Stimulated activated CD8-positive, alpha-beta memory T cell treated with anti-CD3 and anti-CD28 coated beads, Interleukin-4, amount 100 ng/mL, for 1 hour (primary cell): ENCODE measurements at places on chromosomes 12 and 14.

DNA sequence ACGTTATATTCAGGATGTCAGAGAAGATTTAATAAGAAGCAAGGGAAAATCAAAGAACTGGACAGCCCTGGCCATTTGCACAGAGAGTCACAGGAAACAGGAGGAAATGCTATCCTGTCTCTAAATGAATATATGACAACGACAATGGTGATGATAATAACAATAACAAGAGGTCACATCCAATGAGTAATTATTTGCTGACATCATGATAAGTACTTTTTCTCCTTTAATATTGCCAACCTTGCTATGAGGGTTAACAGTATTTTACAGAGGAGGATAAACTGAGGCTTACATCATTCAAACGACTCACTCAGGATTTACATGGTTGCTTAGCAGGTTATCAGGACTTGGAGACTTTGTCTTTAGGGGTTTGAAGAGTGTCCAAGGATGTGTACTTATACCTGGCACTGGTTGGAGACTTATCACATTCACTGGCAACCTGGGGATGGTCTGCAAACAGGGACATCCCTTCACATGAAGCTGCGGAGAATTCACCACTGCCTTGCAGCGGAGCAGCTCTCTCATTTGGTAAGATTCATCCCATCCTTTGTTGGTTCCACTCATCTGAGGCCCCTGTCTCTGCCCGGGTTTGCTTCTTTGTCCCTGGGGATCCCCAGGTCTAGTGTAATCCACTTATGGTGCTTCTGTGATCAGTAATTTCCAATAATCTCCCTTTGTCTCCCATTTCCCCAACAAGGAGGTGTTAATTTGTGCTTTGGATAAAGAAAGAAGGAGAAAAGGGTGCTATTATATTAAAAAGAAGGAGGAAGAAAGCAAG lies 637.8 kb downstream of the BCL11B start:
- no peak for DNase-seq

- no peak for DNase-seq
These were observed 81.1 kb upstream of the RPH3A start for GRCh38 chr12:112710414-112710813.

GRCh38 chr14:101711041-101711856 lies 50.3 kb upstream of the PPP2R5C start:
- no peak for DNase-seq

GRCh38 chr12:55637467-55637866 lies 775 bp downstream of the OR10P1 start:
- DNase-seq: no peak

- no peak for DNase-seq
These were observed 206.6 kb downstream of the CACNA1C start for GRCh38 chr12:2259369-2259768.

DNA sequence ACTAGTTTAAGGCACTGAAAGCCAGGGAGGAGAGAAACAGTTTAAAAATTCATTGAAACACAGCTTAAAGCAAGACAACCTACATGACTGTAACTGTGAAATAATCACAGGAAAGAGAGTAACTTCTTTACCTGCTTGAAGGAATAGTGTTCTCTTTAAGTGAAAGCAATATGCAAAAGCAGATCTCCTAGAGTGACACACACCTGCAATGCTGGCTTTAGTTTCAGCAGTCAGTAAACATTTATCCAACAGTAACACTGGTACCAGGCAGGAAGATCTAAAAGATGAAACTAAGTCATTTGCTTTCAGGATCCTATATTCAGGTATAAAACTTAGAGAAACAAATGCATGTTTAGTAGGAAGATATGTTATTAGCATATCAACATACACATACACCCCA lies 85.3 kb upstream of the PPM1H start:
- DNase-seq: no peak

DNA sequence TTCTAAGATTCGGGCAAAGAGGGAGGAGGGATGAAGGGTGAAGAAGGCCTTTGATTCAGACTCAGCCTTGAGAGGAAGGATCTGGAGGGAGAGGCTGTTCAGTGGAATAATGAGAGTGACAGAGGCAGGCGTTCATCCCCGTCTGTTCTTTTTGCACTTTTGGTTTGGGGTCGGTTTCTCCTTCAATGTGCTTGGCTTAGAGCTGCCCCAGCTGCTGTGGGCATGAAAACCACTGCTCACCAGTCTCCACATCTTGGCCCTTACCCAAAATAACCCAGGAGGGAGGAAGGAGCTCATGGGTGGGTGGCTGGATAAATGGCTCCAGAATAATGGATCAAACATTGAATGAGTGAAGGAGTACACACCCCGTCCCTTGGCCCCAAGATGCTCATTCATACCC lies 261.7 kb upstream of the FKBP4 start:
- DNase-seq: no peak

GRCh38 chr12:114836609-114837008 lies 152.6 kb upstream of the TBX3 start:
- no peak for DNase-seq

- DNase-seq: no peak
These were observed 5.7 kb upstream of the STYX start for GRCh38 chr14:52724360-52724644.

- DNase-seq: no peak
These were observed 92.7 kb downstream of the LRRC74A start for GRCh38 chr14:76918782-76919394.

GRCh38 chr14:40240245-40240859 lies 808.1 kb upstream of the FBXO33 start:
- DNase-seq: no peak

DNA sequence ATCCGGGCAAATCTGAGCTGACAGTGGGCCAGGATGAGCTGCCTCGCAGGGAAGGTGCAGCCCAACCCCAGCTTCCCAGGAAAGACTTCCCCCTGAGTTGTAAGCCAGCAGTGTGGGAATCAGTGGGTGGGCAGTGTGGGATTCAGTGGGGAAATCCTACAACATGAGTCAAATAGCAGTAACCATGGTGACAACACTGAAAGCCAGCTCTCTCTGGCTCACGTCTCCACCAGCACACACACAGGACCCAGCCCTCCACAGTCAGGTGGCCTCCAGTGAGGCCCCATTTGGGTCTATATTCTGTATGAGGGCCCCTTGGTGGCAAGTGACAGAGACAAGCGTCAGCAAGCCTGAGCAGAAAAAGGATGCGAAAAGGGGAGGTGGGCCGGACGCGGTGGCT lies 6.0 kb upstream of the LGALS3 start:
- DNase-seq: no peak

DNA sequence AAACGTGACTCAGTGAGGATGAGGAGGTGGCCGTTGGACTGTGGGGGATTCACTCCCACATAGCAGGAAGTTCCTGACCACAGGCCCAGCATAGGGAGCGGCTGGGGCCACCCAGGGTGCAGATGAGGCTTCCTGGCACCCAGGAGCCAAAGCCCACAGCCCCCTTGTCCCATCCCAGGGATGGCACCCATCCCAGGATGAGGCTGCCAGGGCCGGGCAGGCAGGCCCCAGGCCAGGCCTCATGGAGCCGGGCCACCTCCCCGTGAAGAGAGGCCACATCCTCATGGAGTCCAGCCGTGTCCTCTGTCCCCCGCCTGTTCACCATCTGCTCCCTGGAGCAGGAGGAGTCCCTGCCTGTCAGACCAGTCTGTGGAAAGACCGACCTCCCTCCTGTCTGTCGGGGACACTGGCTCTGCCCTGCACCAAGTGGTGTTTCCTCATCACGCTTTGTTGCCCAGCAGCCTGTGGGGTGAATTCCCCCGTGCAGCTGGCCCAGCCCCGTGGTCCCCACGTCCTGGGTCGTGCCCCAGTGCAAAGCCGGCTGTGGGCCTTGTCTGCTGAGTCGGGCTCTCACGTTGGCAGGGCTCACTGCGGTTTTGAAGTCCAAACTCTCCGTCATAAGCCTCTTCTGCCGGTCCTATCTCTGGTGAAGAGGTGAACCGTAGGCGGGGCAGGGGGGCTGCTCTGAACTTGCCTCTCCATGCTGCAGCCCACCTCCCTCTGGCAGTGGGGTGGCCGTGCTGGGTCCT lies 24.5 kb downstream of the MMP17 start:
- no peak for DNase-seq

- no peak for DNase-seq
These were observed 21.0 kb downstream of the RPGRIP1 start for GRCh38 chr14:21300892-21301291.

DNA sequence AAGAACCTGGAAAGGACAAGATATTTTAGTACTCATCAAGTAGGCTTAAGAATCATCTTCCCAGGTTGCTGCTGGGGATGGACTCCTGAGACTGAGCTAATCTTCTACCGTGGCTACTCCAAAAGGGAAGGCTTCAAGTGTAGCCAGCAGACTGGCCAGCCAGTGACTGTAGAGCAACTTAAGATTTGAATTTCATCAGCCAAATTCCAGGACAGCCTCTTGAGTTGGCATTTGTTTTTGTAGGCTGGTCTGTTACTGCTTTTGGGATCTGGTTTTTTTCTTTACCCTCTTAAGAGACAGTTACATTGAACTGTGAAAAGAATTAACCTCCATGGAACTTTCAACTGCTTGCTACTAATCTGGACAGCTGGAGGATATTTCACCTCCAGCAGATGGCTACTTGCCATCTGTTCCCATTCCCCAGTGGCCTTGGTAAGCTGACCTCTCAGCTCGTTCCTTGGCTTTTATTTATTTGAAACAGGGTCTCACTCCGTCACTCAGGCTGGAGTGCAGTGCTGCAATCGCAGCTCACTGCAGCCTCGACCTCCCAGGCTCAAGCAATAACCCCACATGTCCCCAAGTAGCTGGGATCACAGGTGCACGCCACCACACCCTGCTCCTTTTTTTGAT lies 20.7 kb downstream of the VTI1B start:
- DNase-seq: no peak

GRCh38 chr14:71834284-71835204 lies 97.7 kb upstream of the RGS6 start:
- no peak for DNase-seq

DNA sequence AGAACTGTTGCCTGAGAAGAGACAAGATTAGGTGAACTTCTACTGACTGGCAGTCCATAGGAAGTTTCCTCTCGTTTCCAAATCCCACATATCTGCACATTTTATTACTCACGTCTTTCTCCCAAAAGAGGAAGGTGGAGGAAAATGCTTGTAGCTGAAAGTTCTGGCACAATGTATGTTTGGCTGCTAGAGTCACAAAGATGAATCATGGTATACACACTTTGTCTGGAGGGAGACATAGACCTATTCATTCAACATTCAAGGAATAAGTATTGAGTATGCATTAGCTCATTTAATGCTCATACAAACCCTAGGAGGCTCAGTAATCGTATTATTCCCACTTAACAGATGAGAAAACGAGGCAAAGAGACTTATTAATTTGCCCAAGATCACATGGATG lies 291.8 kb downstream of the FOXN3 start:
- DNase-seq: no peak

GRCh38 chr14:24705840-24706239 lies 71.8 kb upstream of the GZMB start:
- no peak for DNase-seq

DNA sequence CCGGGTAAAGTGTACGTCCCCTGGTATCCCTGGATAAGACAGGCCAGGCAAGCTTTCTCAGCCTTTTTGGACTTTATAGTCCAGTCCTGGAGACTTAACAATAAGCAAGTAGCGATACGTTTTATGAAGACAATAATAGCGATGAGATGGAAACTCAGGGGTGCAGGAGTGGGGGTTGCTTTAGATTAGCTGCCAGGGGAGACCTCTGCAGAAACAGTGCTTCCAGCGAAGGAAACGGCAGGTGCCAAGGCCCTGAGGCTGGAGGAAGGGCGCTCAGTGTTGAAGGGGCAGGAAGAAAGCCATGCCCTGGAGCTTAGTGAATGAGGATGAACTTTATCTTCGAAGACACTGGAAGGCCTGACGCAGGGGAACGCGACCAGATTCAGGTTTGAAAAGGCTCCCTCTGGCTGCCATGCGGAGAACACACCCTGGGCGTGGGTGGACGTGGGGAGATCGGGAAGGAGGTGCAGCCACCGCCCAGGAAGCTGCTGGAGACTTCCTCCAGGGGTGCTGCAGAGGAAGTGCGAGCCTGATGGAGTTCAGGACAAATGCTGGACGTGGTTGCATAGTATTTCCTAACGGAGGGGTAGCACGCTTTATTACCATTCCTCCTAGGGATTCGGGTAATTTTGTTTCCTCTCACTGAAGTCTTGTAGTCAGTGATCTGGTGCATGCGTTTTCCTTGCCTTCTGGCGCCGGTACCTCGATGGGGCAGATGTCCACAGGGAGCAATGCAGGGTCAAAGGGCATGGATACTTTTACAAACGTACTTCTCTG lies 26.1 kb upstream of the UBC start:
- DNase-seq: peak; percentile 64

GRCh38 chr12:52666471-52666870 lies 13.7 kb downstream of the KRT1 start:
- DNase-seq: no peak

GRCh38 chr12:79420146-79420618 lies 270.6 kb downstream of the PAWR start:
- no peak for DNase-seq

DNA sequence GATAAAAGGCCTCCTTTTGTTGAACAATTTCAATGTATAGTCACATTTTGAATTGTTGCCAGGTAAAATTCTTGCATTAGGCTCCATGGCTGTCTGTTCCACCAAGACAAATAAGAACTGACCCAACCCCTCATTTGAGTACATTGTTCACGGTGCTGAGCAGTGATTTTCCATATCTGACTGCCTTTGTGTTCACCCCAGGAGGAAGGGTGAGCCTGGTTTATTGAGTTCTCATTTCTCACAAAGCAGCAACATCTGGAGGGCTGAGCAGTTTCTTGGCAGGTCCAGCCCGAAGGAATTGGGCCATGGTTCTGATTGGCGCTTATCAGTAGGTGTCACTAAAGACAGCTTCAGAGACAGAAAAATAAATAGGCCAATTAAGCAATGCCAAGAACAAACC lies 149.1 kb downstream of the BMP4 start:
- no peak for DNase-seq

DNA sequence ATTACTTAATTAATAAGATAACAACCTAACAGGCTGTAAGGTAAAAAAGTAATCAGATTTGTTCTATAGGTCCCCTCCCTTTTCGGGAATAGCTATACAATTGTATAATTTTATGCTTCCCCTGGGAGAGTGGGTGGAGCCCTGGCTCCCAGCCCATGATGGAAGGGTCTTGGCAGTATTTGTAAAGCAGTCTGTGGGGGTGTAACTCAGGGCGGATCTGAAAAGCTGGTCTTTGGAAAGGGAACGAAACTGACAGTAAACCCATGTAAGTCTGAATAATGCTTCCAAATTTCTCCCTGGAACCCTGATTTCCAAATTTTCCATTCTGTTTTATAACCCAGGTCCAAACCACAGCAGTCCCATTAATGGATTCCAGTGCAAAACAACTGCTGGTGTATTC lies 110.4 kb downstream of the DAD1 start:
- no peak for DNase-seq

- DNase-seq: peak; percentile 3
These were observed 109.2 kb upstream of the EGLN3 start for GRCh38 chr14:34059925-34060650.
